Fibroblast of upper back skin (primary cell): ENCODE measurements at places on chromosomes 12 and 14.

- peak; percentile 93 for DNase-seq
Measured at GRCh38 chr14:72608391-72609204, 285.3 kb downstream of the DPF3 start.

DNA sequence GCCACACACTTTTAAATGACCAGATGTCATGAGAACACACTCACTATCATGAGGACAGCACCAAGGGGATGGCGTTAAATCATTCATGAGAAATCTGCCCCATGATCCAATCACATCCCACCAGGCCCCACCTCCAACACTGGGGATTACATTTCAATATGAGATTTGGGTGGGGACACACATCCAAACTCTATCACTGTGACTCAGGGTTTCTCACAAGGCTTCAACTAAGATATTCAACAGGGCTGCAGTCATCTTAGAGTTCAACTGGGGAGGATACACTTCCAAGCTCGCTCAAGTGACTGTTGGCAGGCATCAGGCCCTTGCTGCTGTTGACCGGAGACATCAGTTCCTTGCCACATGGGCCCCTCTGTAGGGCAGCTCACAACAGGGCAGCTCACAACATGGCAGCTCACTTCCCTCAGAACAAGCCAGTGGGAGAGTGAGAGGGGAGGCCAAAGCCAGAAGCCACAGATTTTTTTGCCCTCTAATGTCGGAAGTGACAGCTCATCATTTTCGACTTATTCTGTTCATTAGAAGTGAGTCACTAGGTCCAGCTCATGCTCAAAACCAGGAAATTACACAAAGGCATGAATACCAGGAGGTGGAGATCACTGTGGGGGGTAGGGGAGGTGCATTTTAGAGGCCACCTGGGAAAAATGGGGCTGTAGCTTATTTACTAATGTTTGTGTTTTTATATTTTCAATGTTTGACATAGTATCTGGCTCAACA is 50.8 kb upstream of the PTHLH start:
- peak; percentile 97 for DNase-seq

- no peak for DNase-seq
Measured at GRCh38 chr14:42113358-42114069, 506.8 kb downstream of the LRFN5 start.

- DNase-seq = no peak
Measured at GRCh38 chr14:87044807-87045206, 948.2 kb downstream of the GALC start.

DNA sequence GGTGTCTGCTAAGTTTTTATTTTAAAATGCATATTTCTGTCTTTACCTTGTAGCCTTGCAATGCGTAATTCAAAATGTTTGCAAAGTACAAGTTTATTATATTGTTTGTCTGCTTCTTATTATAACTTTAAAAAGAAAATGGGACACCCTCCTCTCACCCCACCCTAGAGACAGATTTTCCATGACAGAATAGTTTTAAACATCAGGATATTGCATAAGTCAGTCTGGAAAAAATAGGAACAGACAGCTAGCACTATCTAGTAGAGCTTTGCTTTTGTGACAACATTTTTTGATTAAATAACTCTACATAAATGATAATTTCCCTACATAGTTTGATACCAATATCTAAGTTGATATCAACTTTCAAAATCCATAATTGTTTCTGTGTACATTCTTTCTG is 71.3 kb downstream of the PDE3A start:
- DNase-seq = no peak

DNA sequence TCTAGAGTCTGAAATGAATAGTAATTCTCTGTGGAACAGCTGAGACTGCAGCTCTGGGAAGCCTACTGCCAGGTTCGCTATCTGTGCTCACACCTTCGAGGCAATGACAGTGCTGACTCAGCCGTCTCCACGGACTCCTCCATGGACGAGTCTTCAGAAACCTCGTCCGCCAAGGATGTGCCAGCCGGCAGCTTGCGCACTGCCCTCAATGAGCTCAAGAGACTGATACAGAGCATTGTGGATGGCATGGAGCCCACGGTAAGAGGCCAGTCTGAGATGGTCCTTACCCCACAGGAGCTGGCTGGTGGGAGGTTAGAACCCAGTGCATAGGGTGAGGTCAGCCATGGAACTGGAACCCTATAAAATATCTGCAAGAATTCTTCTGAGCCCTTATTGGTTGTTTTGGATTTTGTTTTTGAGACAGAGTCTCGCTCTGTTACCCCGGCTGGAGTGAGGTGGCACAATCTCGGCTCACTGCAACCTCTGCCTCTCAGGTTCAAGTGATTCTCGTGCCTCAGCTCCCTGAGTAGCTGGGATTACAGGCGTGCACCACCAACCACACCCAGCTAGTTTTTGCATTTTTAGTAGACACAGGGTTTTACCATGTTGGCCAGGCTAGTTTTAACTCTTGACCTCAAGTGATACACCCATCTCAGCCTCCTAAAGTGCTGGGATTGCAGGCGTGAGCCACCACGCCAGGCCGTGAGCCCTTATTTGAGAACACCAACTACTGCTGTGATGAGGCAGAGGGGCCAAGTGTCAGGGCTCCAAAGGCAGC is 43.9 kb downstream of the RAB35 start:
- no peak for DNase-seq

DNA sequence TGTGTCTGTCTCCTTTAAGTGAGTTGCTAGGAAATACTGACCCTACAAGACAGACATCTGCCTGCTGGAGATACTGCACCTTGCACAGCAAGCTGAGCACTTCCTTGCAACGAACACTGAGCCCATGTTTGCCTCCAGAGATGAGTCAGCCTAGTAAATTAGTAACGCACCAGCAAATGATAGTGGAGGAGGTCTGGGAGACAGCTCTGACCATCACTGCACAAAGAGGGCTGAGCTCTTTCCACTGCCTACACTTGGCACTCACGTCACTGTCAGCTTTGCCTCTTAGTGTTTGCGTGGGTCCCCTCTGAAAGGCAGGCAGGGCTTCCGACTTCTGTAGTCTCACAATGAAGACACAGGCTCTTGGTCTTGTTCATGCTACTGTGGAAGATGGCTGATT is 109.0 kb downstream of the APAF1 start:
- DNase-seq = peak; percentile 59

GRCh38 chr12:106954462-106955376 is 988 bp upstream of the TMEM263 start:
- no peak for DNase-seq

DNA sequence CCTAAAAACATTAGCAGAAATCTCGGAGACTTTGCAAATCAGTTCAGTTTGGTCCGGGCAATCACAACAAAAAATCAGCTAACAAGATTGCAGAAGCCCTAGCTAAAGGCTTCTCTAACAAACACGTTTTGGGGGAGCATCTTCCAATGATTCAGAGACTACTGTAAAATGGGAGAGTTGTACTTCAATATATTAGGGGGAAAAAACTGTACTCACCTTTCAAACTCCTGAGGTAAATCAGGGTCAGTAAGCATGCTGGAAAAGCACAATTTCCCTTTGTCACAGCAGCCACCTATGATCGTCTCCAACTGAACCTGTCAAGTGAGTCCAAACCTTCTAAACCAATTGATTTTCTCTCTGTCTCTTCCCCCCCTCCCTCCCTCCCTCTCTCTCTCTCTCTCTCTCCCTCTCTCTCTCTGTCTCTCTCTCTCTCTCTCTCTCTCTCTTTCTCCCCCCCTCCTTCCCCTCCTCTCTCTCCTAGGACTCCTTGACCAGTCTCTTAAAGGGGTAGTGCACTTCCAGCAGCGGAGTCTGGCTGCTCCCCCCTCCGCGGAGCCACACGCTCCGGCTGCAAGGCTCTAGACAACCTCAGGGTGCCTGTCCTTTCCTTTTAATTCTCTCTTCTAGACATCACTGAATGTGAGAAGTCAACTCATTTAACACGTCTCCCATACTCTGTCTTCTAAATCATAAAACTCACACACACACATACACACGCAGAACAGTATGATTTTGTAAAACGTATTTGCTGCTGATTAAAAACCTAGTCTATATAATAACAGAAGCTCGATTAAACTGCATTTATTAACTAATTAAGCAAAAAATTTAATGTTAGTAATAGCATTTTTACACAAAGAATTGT is at the start of gene SOX5:
SOX5 (minus strand) TSS at position 323 of the 862 bp plus-strand sequence; CDS start at position 254, 69 bp downstream.
- peak; percentile 19 for DNase-seq

DNA sequence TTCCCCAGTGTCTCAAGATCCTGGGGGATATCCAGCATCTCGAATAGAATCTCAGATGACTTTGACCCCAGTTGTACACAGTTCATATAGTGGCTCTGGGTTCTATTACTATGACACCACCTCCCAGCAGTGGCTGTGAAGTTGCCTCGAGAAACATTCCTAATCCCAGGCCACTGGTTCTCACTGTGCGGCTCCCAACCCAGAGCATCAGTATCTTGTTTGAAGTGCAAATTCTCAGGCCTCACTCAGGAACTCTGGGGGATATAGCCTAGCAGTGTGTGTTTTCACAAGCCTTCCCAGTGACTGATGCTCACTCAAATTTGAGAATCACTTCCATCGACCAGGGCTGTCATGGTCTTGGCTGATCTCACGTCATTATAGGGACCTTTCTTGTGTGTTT is 69.3 kb upstream of the IGF1 start:
- no peak for DNase-seq

DNA sequence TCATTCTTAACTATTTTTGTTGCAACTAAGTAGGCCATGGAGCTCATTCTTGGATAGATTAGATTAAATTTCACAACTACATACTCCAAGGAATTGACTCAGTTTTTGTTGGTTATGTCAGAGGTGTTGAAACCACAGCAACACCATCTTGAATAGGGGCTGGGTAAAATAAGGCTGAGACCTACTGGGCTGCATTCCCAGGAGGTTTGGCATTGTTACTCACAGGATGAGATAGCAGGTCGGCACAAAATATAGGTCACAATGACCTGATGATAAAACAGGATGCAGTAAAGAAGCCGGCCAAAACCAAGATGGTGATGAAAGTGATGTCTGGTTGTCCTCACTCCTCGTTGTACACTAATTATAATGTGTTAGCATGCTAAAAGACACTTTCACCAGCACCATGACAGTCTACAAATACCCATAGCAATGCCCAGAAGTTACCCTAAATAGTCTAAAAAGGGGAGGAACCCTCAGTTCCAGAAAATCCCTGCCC is 20.9 kb downstream of the DMAC2L start:
- DNase-seq = peak; percentile 93

DNA sequence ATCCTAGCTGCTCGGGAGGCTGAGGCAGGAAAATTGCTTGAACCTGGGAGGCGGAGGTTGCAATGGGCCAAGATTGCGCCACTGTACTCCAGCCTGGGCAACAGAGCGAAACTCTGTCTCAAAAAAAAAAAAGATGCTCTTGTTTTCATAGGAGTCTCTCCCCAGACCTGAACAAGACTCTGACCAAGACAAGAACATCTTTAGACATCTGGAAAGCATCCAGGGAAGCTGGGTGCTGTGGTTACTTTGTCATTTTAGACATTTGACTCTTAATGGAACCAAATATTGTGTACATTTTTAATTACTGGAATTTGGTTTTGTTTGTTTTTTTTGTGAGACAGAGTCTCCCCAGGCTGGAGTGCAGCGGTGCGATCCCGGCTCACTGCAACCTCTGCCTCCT is 21.1 kb upstream of the ATF1 start:
- DNase-seq = no peak

- DNase-seq = no peak
Measured at GRCh38 chr14:77961847-77962580, 162.1 kb downstream of the ADCK1 start.

GRCh38 chr12:30754383-30754749 is 385 bp downstream of the CAPRIN2 start:
- DNase-seq = no peak

GRCh38 chr14:83147006-83147405 is 1613.4 kb upstream of the SEL1L start:
- DNase-seq = peak; percentile 41

GRCh38 chr12:83945871-83946270 is 966.7 kb downstream of the SLC6A15 start:
- DNase-seq = peak; percentile 72

GRCh38 chr12:118127867-118128266 is 8.1 kb upstream of the PEBP1 start:
- DNase-seq = no peak

GRCh38 chr14:21263284-21264024 is 5.8 kb downstream of the HNRNPC start:
- peak; percentile 55 for DNase-seq

DNA sequence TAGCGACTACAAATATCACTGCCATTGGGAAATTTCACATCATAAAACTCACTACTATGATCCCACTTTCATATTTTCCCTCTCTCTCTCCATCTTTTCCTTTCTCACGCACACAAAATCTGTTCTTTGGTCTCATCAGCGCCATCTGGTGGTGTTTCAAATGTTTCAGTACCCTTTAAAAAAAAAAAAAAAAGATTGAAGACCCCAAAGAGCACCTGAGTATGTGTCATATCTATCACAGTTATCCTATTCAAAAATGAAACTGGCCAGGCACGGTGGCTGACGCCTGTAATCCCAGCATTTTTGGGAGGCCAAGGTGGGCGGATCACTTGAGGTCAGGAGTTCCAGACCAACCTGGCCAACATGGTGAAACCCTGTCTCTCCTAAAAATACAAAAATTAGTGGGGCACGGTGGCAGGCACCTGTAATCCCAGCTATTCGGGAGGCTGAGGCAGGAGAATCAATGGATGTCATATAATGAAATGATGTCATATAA is 72.4 kb downstream of the TTC9 start:
- DNase-seq = peak; percentile 63

DNA sequence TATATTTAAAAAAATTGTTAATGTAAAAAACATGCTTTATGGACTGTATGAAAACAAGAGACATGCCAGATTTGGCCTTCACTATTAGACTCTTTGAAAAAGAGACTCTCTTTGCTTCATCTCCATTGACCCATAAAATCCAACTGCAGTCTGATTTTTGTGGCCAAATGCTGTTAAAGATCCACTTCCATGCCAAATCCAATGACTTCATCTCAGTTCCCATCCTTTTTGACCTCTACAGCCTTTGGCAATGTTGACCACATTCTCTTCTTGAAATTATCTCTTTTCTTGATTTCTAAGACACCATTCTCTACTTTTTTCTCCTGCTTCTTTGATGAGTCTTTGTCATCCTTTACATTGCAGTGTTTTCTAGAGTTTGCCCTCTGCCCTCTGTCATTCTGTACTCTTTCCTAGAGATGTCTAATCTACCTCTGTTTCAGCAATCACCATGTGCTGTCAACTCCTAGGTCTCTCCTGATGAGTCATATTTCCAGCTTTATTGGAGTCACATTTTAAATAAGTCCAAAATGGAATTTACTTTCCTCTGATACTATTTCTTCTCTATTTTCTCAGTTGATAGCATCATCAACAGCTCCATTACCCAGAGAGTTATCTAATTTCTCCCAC is 2.4 kb downstream of the TMPRSS12 start:
- DNase-seq = no peak

GRCh38 chr12:128820253-128820652 is 3.5 kb downstream of the SLC15A4 start:
- no peak for DNase-seq

GRCh38 chr14:27845241-27845850 is 921.2 kb upstream of the FOXG1 start:
- no peak for DNase-seq

GRCh38 chr14:51901475-51902024 is 41.1 kb downstream of the GNG2 start:
- no peak for DNase-seq

- DNase-seq = peak; percentile 50
Measured at GRCh38 chr14:89674936-89675335, 257.9 kb upstream of the FOXN3 start.

- no peak for DNase-seq
Measured at GRCh38 chr12:25714198-25714984, 161.3 kb upstream of the LMNTD1 start.

- no peak for DNase-seq
Measured at GRCh38 chr12:43009846-43010240, 420.3 kb upstream of the PRICKLE1 start.
